ENCODE measurements at places on chromosomes 7 and 10. TPM values are rescaled to one million over a fixed set of nuclear protein-coding genes. Genes with fewer than 3 reads are reported as not detected.

DNA sequence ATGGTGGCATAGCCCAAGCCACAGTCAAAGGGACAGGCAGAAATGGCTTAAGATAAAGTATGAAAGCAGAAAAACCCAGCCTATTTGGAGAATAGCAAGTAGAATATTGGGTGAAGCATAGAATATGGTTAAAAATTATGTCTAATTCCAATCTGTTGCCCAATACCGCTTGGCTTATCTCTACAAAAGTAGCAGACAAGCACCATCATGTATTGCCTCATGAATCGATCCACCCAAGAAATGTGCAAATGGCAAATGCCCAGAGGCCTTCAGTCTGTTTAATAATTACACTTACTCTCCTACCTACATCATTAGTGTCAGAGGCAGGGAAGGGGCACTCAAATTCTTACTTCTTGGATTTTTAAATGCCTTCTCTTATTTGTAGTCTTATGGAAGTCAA is 130.9 kb upstream of the ADAM12 start:
- no peak for DNase-seq

GRCh38 chr7:137480824-137481365 is 137.4 kb upstream of the PTN start:
- no peak for DNase-seq

- DNase-seq: no peak
Measured at GRCh38 chr10:129966370-129966888, 2.4 kb upstream of the EBF3 start.

- DNase-seq: no peak
Measured at GRCh38 chr7:18450019-18450418, 45.5 kb upstream of the HDAC9 start.

Gene UNC5B
- not detected for total RNA-seq

Gene PON1
- not detected for total RNA-seq

DNA sequence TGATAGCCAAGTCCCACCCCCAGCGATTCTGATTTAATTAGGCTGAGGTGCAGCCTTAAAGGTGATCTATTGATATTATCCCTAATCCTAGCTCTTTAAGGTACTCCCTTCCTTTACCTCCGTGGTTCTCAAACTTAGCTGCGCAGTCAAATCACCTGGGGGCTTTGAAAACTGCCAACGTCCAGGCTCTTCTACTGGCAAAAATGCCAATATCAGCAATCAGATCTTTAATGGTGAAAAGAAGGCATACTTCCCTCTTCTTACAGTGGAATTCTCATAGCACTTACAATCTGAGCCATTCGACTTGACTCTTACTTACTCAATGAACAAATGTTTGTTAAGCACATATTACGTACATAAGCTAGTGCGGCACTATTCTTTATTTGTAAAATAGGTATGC is 704 bp upstream of the SLC35B4 start:
- DNase-seq: no peak

- DNase-seq: no peak
Measured at GRCh38 chr7:47475880-47476227, 106.1 kb downstream of the TNS3 start.

- DNase-seq: no peak
Measured at GRCh38 chr10:15419279-15419874, 48.3 kb upstream of the FAM171A1 start.

- DNase-seq: no peak
Measured at GRCh38 chr7:98591926-98592325, 25.2 kb upstream of the NPTX2 start.

GRCh38 chr7:30804078-30804661 is 33.0 kb downstream of the MINDY4 start:
- no peak for DNase-seq

DNA sequence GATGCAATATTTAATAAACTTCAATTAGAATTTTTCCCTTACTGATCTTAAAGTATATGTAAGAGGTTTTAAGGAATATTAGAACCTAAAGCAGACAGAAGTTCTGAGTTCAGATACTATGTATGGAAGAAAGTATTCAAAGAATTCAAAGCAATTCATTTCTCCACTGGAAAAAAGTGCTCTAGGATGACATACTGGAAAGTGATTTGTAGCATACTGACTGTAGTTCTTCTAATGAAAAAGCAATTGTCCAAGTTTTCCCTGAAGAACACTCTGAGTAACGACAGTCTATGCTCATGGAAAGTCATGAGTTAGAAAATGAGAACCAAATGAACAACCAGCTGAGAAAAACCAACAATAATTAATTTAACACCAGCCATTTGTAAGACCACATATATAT is 180.8 kb upstream of the SLC26A5 start:
- DNase-seq: no peak

GRCh38 chr7:46486256-46487206 is 565.5 kb upstream of the IGFBP3 start:
- no peak for DNase-seq

Gene PTN
- total RNA-seq: not detected

- DNase-seq: no peak
Measured at GRCh38 chr7:80287400-80288174, 153.0 kb downstream of the GNAI1 start.

Gene ANKRD22
- total RNA-seq: 0.29 TPM

Gene TET1
- total RNA-seq: 0.31 TPM

DNA sequence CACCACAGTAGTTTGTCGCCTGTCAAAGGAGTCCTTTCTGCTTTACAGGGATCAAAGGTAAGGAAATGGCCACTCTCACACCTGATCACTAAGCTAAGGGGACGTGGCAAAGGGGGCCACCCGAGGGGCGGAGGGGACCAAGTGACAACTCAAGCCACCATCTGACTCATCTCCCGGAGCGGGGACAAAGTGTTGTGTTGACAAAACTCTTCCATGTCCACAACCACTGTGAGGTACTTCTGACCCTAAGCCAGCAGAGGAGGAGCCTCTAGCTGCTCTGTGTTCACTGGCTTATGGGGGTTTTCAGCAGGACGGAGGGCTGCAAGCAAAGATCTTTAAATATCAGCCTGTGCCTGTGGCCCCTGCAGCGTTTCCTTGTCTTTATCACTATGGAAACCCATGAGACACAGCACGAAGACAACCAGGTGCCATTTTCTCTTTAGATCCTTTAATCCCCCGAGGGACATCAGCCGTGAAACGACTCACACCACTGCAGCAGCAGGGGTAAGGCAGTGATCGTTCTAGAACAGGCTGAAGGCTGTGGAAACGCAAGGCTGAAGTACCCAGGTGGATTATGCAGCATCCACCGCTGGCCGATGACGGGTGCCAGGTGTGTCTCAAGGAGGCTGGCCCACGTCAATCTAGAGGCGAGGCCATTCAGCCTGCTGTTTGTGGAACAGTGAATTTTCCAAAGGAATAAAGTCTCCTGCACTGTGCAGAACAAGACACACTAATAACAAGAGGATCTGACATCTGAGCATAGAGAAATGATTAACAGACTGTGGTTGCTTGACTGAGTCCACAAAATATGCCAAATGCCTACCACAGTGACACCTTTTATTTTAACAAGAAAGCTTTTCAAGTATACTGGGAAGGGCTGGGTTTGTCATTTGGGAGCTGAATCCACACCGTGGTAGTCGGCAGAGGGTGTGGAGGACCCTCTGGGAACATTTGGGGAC is 26.6 kb upstream of the DDC start:
- no peak for DNase-seq

Gene ADAM22
- 0.29 TPM for total RNA-seq

DNA sequence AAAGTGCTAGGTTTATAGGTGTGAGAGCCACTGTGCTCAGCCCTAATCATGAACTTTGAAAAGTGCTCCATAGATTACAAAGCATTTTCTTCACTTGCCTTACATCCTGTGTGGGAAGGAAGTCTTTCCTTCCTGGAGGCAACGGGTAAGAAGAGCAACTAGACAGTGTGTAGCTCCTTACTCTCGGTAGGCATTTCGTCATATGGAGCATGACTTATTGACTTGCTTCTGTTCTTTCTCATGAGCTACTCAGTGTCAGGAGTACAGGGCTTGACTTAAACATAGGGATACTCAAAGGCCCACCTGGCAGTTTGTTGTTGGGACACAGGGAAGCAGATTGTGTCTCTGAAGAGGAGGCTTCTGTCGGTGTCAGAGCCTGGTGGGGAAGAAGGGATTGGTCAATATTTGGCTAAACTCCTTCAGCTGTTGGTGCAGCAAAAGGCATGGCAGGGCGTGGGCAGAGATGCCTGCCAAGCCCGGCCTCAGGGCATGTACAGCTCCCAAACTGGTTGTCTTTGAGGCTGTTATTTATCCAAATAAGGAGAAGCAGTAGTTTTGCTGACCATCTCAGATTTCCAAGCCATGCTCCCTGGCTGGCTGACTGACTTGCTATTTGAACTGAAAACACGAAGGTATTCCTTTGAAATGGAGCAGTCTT is 248.9 kb downstream of the KIAA1217 start:
- DNase-seq: no peak

DNA sequence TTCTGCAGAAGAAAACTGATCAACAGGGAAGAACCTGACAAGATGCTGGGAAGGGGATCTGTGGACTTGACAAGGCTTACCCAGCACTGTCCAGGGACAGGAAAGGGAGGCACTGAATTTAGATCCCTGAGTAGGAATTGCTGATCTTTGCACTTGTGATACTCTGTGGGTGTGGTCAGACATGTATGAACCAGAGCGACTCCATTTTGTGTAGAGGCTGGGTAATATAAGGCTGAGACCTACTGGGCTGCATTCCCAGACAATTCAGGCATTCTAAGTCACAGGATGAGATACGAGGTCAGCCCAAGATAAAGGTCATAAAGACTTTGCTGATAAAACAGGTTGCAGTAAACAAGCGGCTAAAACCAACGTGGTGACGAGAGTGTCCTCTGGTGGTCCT is 60.7 kb downstream of the CCDC3 start:
- DNase-seq: no peak

Gene SFXN4
- total RNA-seq: 48.0 TPM

DNA sequence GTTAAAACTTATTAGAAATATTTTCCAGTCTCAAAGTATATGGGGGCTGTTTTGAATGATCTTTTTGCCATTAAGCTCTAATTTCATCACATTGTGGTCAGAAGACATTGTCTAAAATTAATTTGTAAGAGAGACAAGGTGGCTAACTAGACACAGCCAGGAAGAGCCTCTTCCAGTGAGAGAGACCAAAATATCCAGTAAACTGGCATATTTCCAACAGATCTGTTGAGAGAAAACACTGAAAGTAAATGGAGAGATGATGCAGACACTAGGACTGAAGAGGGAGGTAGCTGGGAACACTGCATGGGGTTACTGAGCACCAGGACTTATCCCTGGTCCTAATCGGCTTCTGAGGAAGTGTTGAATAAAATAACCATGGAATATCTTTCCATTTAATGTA is 101.5 kb upstream of the TAS2R16 start:
- DNase-seq: no peak

Gene CHRM2
- not detected for total RNA-seq

Gene PNLIP
- total RNA-seq: not detected

Gene GPR15LG
- not detected for total RNA-seq

- no peak for DNase-seq
Measured at GRCh38 chr7:98086281-98086718, 20.4 kb upstream of the LMTK2 start.

GRCh38 chr10:11437391-11438142 is 173.9 kb downstream of the USP6NL start:
- no peak for DNase-seq

Gene TRPV5
- total RNA-seq: not detected

DNA sequence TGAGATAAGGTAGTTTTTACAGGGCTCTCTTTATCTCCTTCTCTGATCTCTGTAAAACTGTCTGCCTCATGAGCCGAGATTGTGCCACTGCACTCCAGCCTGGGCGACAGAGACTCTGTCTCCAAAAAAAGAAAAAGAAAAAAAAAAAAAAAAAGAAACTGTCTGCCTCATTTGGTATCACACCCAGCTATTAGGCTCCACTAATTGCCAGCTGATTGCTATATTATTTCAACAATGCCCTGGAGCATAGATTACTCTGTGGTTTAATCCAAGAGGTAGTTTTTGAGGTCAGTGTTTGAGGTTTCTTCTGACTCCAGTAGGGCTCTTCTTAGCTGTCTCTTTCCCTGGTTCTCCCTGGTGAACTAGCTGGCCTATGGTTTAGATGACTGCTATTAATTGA is 268.1 kb upstream of the PLPP4 start:
- no peak for DNase-seq

Gene PRPF18
- 29.6 TPM for total RNA-seq

Gene KRIT1
- 61.0 TPM for total RNA-seq

DNA sequence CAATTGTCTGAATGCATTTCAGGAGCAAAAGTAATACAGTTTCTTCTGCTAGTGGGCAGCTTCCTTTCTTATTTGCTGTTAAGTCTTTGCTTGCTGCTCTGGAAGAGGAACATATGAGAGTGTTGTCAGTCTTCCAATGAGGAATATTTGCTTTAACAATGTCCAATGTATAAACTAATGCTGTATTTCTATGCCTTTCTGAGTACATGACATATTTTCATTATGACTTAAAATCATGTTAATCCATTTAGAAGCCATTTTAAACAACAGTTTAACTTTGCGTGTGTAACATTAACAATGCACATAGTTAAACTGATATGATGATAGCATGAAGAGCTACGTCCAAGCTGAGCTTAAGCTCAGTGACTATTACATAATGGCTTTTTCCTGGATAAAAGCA is 933.4 kb upstream of the GHITM start:
- DNase-seq: no peak

DNA sequence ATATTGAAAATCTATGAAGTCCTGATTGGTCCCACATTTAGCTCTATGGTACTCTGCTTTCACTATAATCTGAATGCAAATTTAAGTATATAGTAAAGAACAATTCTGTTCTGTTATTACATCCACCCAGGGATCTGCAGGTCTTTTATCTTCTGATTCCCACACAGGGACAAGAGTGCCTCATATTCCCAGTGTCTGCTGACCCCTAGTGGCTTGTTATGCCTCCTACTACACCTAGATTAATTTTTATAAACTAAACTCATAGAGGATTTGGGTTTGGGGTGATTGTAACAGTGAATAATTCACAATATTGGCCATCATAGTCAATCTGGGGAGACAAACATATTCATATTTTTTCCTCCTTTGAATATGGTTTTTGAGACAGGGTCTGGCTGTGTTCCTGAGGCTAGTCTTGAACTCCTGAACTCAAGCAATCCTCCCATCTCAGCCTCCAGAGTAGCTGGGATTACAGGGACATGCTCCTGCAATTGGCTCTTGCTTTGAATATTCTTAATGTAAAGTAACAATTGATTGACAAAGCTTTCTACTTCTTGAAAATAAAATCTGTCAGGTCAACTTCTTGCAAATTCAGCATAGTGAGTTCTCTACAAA is 282.1 kb downstream of the KCND2 start:
- no peak for DNase-seq

GRCh38 chr10:60870416-60870728 is 73.6 kb downstream of the RHOBTB1 start:
- no peak for DNase-seq

DNA sequence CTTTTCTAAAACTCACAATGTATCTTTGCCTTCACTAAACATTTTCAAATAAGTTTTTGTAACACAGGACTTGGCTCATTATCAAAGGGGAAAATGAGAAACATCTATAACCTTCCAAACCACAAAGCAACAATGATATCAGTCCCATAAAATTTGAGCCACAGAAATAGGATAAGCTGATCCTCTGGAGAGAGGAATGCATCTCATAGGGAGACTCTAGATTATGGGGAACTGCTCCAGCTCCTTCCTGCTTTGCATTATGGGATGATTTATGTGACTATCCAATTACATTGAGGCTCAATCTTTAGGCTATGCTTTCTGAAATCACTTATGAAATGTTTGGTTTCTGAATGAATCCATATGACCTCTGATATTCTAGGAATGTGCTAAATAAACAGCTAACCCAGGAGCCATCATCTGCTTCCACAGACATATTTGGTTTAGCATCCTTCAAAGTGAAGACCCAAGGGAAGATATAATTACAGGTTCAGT is 70.4 kb downstream of the CUBN start:
- no peak for DNase-seq

Data from natural killer cell treated with Interleukin-12 subunit alpha and Interleukin-12 subunit beta and Interleukin-15 and Interleukin-18, amount 100 ng/mL, for 72 hours (primary cell).